Astrocyte (in vitro differentiated cells and primary cell): ENCODE measurements at places on chromosomes 7 and 10.
A peak's percentile ranks its signal among the peaks of the same experiment; 100 is the strongest.

GRCh38 chr10:25483999-25484398 lies 309.2 kb downstream of the GPR158 start:
- H3K27ac ChIP-seq = no peak overlapping the region
- no peak overlapping the region for H3K4me3 ChIP-seq
- no peaks in the 10 kb centered on the region for H3K4me1 ChIP-seq
- H3K27me3 ChIP-seq = no peaks in the 10 kb centered on the region

DNA sequence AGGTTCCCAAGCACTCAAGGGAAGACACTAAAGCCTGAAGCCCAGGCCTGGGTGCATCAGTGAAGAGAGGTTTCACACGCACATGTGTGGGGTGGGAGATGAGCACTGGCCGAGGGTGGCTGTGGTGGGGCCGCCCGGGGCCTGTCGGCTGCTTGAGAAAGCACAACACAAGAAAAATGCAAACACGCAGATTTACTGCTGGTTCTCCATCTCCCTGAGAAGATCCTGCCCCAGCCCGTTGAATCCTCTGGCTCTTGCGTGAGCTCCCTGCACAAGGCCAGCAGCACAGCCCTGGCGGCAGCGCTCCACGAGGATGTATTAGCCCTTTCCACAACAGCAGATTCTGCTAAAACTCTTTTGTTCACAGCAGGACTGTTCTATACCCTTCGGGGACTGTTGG lies 6.2 kb downstream of the ZNF511 start:
- H3K4me3 ChIP-seq = no peak overlapping the region
- no peaks in the 10 kb centered on the region for H3K36me3 ChIP-seq
- DNase-seq = no peak
- no peak overlapping the region for H3K27ac ChIP-seq
- no peaks in the 10 kb centered on the region for H3K27me3 ChIP-seq

- no peaks in the 10 kb centered on the region for H3K27me3 ChIP-seq
- H3K36me3 ChIP-seq = peaks cover 11% of the 10 kb centered on the region
- H3K4me1 ChIP-seq = peaks cover 2% of the 10 kb centered on the region
Observed at GRCh38 chr7:65390588-65390987, 16.9 kb downstream of the ZNF92 start.

DNA sequence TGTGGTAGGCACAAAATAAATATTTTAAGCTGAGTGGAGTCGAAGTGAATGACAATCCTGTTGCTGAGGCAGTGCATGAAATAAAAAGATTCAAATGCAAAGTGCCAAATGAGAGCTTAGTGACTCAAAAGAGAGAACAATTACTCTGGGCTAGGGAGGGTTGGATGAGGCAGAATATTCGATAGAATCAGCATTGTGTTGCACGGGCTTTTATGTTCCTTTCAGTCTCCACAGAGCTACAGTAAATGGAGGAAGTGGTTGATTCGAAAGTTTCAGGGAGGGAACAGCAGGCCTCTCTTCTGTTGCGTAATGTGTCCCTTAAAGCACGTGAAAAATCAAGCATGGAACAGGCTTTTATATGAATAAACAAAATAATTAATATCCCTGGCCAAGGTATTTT lies 599.3 kb upstream of the CELF2 start:
- DNase-seq = no peak
- H3K4me1 ChIP-seq = no peaks in the 10 kb centered on the region
- H3K27ac ChIP-seq = no peak overlapping the region

- no peaks in the 10 kb centered on the region for H3K27me3 ChIP-seq
- no peak for DNase-seq
- H3K27ac ChIP-seq = no peak overlapping the region
- no peaks in the 10 kb centered on the region for H3K4me1 ChIP-seq
- H3K4me3 ChIP-seq = no peak overlapping the region
- no peaks in the 10 kb centered on the region for H3K36me3 ChIP-seq
Observed at GRCh38 chr10:61376377-61376776, 76.8 kb downstream of the TMEM26 start.

DNA sequence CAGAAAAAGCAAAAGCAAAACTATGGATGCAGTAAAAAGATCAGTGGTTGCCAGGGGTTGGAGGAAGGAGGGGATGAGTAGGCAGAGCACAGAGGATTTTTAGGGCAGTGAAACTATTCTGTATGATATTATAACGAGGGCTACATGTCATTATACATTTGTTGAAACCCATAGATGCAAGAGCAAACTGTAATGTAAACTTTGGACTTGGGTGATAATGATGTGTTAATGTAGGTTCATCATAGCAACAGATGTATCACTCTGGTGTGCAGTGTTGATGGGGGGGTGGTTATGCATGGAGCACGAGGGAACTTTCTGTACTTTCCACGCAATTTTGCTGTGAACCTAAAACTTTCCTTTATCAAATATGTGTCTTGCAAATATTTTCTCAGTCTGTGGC lies 23.2 kb downstream of the SLK start:
- no peak for DNase-seq
- no peaks in the 10 kb centered on the region for H3K27me3 ChIP-seq
- H3K4me3 ChIP-seq = no peak overlapping the region
- H3K27ac ChIP-seq = no peak overlapping the region
- H3K4me1 ChIP-seq = no peaks in the 10 kb centered on the region

- H3K4me1 ChIP-seq = no peaks in the 10 kb centered on the region
- no peaks in the 10 kb centered on the region for H3K27me3 ChIP-seq
- H3K36me3 ChIP-seq = no peaks in the 10 kb centered on the region
- no peak overlapping the region for H3K27ac ChIP-seq
- no peak overlapping the region for H3K4me3 ChIP-seq
- DNase-seq = no peak
Observed at GRCh38 chr7:63789378-63790176, 209.1 kb upstream of the ZNF722 start.

DNA sequence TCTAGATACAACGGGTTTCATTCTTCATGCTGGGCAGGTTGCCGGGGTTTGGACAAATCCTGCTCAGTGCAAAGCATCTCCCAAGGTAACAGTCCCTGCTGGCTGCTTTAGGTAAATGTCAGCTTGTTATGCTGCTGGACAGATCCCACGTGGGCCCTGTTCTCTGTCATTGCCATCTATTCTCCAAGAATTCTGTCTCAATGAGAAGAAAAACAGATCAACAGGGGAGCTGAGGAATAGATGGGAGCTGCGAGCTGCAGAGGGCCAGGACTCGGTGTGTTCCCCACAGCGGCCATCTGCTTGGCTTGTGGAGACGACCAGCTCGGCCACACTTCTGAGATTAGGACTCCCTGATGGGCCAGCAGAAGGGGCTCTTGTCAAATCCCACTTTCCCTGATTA lies 235.2 kb downstream of the DPP6 start:
- no peak for DNase-seq
- H3K27me3 ChIP-seq = no peaks in the 10 kb centered on the region
- H3K27ac ChIP-seq = no peak overlapping the region
- H3K4me1 ChIP-seq = no peaks in the 10 kb centered on the region
- no peak overlapping the region for H3K4me3 ChIP-seq

DNA sequence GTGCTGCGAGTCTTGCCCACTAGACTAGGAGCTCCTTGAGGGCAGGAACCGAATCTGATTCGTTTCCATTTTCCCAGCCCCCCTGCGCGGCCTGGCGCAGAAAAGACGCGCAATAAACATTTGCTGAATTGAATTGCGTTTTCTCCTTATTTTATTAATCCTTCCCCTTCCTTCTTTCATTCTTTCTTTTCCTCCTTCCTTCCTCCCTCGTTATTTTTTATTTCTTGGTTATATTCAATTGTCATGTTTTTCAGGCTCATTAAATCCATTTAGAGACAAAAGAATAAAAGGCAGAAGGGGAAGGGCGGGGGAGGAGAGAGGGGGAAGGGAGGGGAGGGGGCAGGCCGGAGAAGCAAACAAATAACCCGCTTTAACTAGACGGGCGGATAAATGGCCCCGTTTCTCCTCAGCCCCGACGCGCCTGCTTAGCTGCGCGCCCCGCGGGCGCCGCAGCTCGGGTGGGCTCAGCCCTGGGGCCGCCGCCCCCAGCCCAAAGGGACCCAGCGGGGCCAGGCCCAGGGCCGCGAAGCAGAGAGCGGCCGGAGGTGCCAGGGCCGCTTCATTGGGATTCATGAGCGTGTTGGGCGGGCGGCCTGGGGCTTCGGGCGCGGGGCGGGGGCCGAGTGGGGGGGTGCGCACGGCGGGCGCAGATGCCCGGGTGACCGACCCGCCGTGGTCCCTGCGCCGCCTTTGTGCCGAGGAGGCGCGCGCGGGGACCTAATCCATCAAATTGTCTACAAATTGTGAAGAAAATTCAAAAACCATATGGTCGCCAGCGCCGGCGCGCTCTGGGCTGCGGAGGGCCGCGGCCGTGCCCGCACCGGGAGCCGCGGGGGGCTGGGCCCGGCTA lies 5.0 kb downstream of the LBX1 start:
- peaks cover 95% of the 10 kb centered on the region for H3K27me3 ChIP-seq
- H3K4me1 ChIP-seq = peaks cover 3% of the 10 kb centered on the region
- H3K36me3 ChIP-seq = no peaks in the 10 kb centered on the region
- H3K27ac ChIP-seq = no peak overlapping the region

GRCh38 chr7:3432911-3433310 lies 131.9 kb downstream of the SDK1 start:
- H3K4me3 ChIP-seq = no peak overlapping the region
- no peaks in the 10 kb centered on the region for H3K27me3 ChIP-seq
- H3K4me1 ChIP-seq = peaks cover 17% of the 10 kb centered on the region
- DNase-seq = peak; percentile 28
- no peak overlapping the region for H3K27ac ChIP-seq

DNA sequence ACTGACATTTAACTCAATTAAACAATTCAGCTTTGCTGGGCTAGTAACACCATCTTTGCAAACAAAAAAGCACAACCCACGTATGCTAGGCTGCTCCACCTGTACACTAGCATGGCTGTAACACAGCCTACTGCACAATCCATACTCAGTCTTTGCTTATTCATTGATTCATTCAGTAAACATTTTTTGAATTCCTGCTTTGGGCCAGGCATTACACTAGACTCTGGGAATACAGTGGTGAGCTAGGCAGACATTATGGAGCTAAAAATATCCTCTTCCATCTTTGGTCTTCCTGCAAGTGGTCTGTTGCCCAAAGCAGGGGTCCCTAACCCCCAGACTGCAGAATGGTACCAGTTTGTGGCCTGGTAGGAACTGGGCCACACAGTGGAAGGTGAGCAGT lies 9.9 kb downstream of the CNNM1 start:
- no peaks in the 10 kb centered on the region for H3K4me1 ChIP-seq
- H3K27me3 ChIP-seq = no peaks in the 10 kb centered on the region
- H3K4me3 ChIP-seq = no peak overlapping the region
- no peak overlapping the region for H3K27ac ChIP-seq
- H3K36me3 ChIP-seq = no peaks in the 10 kb centered on the region
- peak; percentile 30 for DNase-seq

- H3K36me3 ChIP-seq = no peaks in the 10 kb centered on the region
- no peak overlapping the region for H3K4me3 ChIP-seq
- no peak overlapping the region for H3K27ac ChIP-seq
- no peak for DNase-seq
Observed at GRCh38 chr7:142602183-142602582, 147.1 kb upstream of the PRSS1 start.

GRCh38 chr10:82867056-82867455 lies 992.1 kb downstream of the NRG3 start:
- H3K27ac ChIP-seq = no peak overlapping the region
- DNase-seq = peak; percentile 14
- H3K4me1 ChIP-seq = no peaks in the 10 kb centered on the region
- no peaks in the 10 kb centered on the region for H3K27me3 ChIP-seq
- no peak overlapping the region for H3K4me3 ChIP-seq
- H3K36me3 ChIP-seq = no peaks in the 10 kb centered on the region

DNA sequence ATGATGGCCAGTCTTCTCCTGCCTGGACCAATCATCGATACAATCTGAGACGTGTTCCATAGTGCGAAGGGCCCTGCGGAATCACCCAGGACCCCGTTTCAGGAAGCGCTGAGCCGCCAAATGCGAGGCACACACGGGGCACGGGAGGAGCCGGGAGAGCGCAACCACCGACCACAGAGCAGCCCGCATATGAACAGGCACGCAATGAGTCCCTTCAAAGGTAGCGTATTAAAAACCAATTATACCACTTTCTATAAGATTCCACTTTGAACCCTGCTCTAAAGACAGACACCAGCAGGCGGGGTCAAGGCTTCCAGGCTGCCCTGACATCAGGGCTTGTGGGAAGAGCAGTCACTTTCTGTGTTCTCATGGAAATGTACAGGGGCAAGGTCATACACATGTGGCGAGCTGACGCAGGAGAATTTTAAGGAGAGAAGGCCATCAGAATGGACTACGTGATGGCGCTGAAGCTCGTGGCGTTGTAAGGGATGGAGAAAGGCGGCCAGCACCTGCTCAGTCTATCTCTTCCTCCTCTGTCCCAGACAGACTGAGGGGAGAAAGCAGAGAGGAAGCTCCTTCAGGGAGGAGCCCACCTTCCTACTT lies 46.2 kb downstream of the AMZ1 start:
- H3K27me3 ChIP-seq = no peaks in the 10 kb centered on the region
- peaks cover 6% of the 10 kb centered on the region for H3K4me1 ChIP-seq
- H3K4me3 ChIP-seq = no peak overlapping the region
- no peak for DNase-seq
- H3K27ac ChIP-seq = no peak overlapping the region
- peaks cover 2% of the 10 kb centered on the region for H3K36me3 ChIP-seq

- DNase-seq = no peak
- H3K4me3 ChIP-seq = no peak overlapping the region
- no peaks in the 10 kb centered on the region for H3K36me3 ChIP-seq
- no peaks in the 10 kb centered on the region for H3K27me3 ChIP-seq
Observed at GRCh38 chr10:108052981-108053380, 888.5 kb upstream of the SORCS1 start.

DNA sequence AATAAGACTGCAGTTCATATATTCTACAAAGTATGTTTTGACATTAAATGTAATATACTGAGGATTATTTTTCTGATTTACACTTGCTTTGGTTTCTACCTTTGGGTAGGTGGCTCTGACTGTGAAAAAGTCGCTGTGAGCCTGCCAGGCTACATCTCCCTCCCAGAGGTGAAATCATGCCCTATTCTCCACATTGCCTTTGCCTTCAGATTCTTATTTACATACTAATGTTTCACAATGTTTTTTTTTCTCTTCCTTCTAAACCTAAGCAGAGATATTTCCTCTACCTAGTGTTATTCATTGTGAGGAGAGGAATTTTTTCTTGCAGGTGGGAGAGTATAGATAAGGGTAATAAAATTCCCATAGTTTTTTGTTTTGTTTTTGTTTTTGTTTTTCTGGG lies 111.5 kb upstream of the ANTXRL start:
- H3K27me3 ChIP-seq = no peaks in the 10 kb centered on the region
- H3K4me1 ChIP-seq = no peaks in the 10 kb centered on the region
- H3K4me3 ChIP-seq = no peak overlapping the region
- H3K36me3 ChIP-seq = no peaks in the 10 kb centered on the region
- no peak overlapping the region for H3K27ac ChIP-seq
- DNase-seq = no peak

DNA sequence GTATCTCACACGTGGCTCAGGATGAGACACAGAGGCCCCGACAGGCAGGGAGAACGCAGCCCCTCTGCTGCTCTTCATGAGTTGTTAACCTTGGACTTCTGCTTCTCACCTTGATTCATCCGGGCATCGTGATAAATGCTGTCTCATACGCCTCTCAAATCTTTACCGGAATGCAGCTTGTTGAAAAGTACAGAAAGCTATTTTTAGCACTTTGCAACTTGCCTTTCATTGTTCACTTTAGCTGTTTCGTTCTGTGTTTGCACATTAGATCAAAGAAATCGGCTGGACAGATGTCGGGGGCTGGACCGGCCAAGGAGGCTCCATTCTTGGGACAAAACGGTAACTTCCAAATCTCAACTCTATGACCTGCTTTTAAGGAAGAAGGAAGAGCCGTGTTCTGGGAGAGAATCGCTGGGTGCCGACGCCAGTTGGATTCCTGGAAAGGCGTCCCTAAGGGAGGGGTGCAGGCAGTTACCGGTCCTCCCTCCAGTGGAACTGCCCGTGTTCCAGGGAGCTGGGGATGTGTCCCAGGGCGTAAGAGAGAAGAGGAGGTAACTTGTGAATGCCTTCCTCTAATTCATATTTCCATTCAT lies 49.3 kb downstream of the PFKP start:
- H3K27ac ChIP-seq = no peak overlapping the region
- H3K4me1 ChIP-seq = peaks cover 5% of the 10 kb centered on the region
- no peaks in the 10 kb centered on the region for H3K27me3 ChIP-seq
- DNase-seq = no peak
- no peak overlapping the region for H3K4me3 ChIP-seq
